ENCODE measurements at places on chromosomes 3 and 15. TPM values are rescaled to one million over a fixed set of nuclear protein-coding genes. Genes with fewer than 3 reads are reported as not detected.

Gene TIMP4
- 35.1 TPM for total RNA-seq

Gene GPR176
- total RNA-seq = 5.4 TPM

Gene IL17RD
- total RNA-seq = 17.2 TPM

Gene CCR8
- not detected for total RNA-seq

Gene ROBO2
- 11.0 TPM for total RNA-seq

Gene SPPL2A
- total RNA-seq = 147 TPM

Gene ROPN1
- total RNA-seq = not detected

DNA sequence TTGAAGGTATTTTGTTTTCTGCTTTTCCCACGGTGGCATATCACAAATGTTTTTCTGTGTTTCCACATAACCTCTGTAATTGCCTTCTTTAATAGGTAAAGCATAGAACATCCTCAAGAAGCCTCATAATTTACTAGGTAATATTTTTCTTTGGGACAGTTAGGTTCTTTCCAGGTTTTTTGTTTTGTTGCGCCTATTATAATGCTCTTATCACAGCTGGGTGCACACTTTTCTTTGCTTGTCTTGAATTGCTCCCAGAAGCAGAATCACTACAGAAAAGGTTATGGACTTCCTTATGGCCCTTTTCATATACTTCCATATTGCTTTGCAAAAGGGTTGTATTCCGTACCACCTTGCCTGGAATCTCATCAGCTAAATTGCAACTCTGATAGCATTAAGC is 213.5 kb downstream of the RYR3 start:
- no peaks in the 10 kb centered on the region for H3K36me3 ChIP-seq
- no peak overlapping the region for H3K27ac ChIP-seq
- H3K4me1 ChIP-seq = no peaks in the 10 kb centered on the region
- H3K27me3 ChIP-seq = no peaks in the 10 kb centered on the region
- no peak overlapping the region for H3K4me3 ChIP-seq
- DNase-seq = no peak

DNA sequence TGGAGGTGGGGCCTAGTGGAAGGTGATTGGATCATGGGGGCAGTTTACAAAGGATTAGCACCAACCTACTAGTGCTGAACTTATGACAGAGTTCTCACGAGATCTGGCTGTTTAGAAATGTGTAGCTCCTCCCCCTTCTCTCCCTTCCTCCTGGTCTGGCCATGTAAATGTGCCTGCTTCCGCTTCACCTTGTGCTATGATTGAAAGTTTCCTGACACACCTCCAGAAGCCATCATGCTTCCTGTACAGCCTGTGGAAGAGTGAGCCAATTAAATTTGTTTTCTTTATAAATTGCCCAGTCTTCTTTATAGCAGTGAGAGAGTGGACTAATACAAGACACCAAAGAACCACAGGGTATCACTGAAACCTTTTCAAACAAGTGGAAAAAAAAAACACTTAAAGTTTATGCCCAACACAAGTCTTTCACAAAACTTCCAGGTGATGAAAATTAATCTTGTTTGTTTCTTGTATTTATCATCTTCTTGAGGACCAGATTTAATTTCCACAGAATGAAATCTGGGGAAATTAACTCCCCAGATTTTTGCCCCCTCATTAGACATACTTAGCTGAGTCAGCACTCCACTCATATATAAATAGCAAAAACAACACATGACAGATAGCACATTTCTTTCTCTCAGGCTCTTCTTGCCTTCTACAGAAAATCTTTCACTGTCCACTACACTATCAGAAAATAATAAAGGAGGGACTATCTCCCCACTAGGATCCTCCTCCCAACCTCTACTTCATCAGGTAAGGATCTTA is 847.2 kb downstream of the TUSC7 start:
- no peak overlapping the region for H3K27ac ChIP-seq
- H3K4me3 ChIP-seq = no peak overlapping the region
- H3K27me3 ChIP-seq = no peaks in the 10 kb centered on the region
- no peak for DNase-seq
- no peaks in the 10 kb centered on the region for H3K36me3 ChIP-seq
- H3K4me1 ChIP-seq = no peaks in the 10 kb centered on the region

- no peaks in the 10 kb centered on the region for H3K27me3 ChIP-seq
- no peak overlapping the region for H3K4me3 ChIP-seq
- no peak for DNase-seq
- H3K36me3 ChIP-seq = no peaks in the 10 kb centered on the region
- no peak overlapping the region for H3K27ac ChIP-seq
These were observed 171.3 kb upstream of the GADL1 start for GRCh38 chr3:31065765-31066164.

- H3K4me1 ChIP-seq = no peaks in the 10 kb centered on the region
- no peak overlapping the region for H3K4me3 ChIP-seq
- H3K27ac ChIP-seq = no peak overlapping the region
- DNase-seq = no peak
- no peaks in the 10 kb centered on the region for H3K36me3 ChIP-seq
These were observed 93.6 kb upstream of the ATP2B2 start for GRCh38 chr3:10599017-10599416.

- no peaks in the 10 kb centered on the region for H3K36me3 ChIP-seq
- H3K27ac ChIP-seq = no peak overlapping the region
- no peaks in the 10 kb centered on the region for H3K27me3 ChIP-seq
- H3K4me3 ChIP-seq = no peak overlapping the region
- no peak for DNase-seq
These were observed 245.2 kb upstream of the LYSMD4 start for GRCh38 chr15:99978426-99978825.

GRCh38 chr3:4528819-4529600 is 35.9 kb downstream of the ITPR1 start:
- H3K36me3 ChIP-seq = no peaks in the 10 kb centered on the region
- H3K27ac ChIP-seq = no peak overlapping the region
- peaks cover 45% of the 10 kb centered on the region for H3K4me1 ChIP-seq
- H3K4me3 ChIP-seq = no peak overlapping the region
- no peaks in the 10 kb centered on the region for H3K27me3 ChIP-seq

GRCh38 chr15:34796847-34797435 is 1.6 kb upstream of the ACTC1 start:
- H3K4me3 ChIP-seq = no peak overlapping the region
- no peak for DNase-seq
- no peaks in the 10 kb centered on the region for H3K27me3 ChIP-seq
- no peaks in the 10 kb centered on the region for H3K36me3 ChIP-seq
- H3K27ac ChIP-seq = no peak overlapping the region
- H3K4me1 ChIP-seq = no peaks in the 10 kb centered on the region

- no peak overlapping the region for H3K4me3 ChIP-seq
- no peaks in the 10 kb centered on the region for H3K4me1 ChIP-seq
- H3K36me3 ChIP-seq = no peaks in the 10 kb centered on the region
- no peaks in the 10 kb centered on the region for H3K27me3 ChIP-seq
These were observed 346.1 kb downstream of the CHST2 start for GRCh38 chr3:143465666-143466065.
